ENCODE measurements at places on chromosomes 3 and 15.

DNA sequence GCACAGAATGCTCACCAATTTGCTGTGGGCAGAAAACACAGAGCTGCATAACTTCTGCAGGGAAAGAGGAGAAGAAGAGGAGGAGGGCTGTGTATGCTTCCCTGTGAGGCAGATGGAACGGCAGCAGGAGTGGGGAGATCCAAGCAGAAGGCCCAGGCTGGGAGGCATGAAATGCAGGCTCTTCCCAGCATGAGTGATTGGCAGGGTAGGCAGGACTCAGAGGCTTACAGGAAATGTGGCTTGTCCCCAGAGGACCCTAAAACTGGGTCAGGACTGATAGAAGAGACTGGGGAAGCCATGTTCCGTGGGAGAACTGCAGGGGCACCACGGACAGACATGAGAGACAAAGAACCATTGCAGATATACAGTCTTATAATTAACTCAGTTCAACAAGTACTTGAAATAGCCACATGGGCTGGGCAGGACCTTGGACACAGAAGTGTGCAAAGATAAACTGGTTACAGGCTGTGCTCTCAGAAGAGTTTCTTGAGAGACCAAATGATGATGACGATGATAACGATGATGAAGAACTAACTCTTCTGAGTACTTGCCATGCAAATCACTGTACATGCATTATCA, 286.9 kb downstream of the EPHB1 start:
- DNase-seq, result no peak

- no peak for DNase-seq
These were observed 36.6 kb downstream of the EOMES start for GRCh38 chr3:27685474-27685873.

DNA sequence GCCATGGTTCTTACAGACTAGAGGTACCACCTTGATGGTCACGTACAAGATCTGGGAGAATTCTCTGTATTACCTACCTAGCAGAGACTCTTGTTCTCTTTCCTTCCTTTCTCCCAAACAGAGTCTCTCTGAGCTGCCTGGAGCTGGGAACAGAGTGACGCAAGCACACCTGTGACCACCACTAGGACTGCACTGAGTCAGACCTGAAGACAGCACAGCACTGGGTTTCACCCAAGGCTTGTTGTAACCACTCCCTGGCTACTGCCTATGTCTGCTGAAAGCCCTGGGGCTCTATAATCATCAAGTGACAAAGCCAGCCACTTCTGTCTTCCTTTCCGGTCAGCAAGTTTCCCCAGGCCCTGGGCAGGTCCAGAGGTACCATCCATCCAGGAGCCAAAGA, 293.3 kb upstream of the CNTN4 start:
- no peak for DNase-seq

DNA sequence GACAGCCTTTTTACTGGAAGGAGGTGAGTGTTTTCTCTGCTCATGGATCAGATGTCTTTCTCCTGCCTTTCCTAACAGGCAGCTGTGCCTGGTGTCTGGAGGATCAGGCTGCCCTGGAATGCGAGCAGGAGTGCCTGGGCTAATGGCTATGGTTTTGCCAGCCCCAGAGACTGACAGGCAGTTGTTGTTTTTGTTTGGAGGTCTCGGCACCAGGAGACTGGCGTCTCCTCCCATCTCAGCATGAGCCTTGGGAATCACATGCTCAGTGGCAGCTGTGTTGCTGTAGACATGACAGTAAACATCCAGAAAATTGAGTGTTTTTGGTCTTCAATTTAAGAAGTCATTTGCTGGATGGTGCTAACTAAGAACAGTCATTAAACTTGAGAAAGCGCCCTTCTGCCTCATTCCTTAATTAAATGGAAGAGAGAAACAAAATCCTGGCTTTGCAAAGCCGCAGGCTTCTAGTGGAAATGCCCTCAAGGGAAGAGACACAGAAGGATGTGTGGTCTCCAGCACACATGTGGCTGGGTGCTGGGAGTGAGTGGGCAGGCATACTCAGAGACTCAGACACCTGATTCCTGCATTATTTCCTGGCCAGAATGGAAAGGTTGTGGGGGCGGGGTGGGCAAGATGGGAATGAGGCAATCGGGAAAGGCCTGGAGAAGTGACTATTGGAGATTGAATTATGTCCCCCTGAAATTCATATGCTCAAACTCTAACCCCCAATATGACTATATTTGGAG, 97.0 kb upstream of the NMNAT3 start:
- no peak for DNase-seq

- no peak for DNase-seq
These were observed 174.4 kb upstream of the THBS1 start for GRCh38 chr15:39406485-39406884.

- no peak for DNase-seq
These were observed 36.9 kb upstream of the CMSS1 start for GRCh38 chr3:99780749-99781148.

DNA sequence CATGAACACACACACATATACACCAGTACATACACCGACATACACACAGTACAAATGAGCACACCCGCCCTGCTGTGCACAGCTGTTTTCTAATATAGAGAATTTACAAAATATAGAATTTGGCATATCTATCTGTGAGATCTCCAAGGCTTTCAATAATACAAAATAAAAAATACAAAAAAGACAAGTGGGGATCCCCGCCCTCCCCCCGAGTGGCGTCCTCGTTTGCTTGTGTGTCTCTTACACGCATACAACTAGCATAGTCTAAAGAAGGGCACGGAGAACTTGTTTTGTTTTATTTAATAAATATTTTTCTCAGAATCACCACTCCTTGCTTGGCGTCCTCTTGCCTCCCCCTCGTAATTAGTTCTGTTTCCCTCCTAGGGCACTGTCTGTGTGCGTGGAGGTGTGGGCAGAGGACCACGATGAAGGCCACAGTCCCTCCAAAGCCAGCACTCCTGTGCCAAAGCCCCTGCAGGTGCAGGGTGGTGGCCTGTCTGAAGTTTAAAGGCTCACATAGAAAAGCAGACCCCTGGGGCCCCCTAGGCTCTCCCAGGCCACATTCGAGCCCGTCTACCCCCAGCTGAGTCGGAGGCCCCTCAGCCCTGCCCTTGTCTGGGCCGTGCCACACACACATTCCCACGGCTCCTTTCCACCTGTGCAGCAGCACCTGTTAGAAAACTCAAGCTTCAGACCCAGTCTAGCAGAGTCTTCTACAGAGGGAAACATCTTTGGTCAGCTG, 82.1 kb downstream of the SEC22A start:
- DNase-seq, result no peak

DNA sequence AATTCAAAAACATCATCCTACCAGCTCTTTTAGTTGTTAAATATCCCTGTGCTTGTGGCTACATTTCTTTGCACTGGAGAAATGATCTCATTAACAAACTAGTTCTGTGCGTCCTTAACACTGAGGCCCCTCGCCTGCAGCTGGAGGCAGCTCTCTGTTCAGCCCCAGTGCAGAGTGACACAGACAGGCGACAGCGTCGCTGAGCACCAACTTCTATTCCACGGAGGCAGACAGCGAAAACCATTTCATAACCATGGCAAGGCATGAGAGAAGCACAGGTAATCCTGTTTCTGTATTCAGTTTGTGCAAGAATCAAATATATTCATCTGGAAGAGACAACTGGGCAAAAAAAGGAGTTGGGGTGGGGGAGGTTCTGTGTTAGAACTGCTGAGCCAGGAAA, 530.7 kb downstream of the ZIC1 start:
- no peak for DNase-seq

GRCh38 chr3:67947808-67948508, 293.5 kb upstream of the SUCLG2 start:
- DNase-seq, result no peak

- DNase-seq, result no peak
These were observed 38.1 kb upstream of the RASA2 start for GRCh38 chr3:141448606-141449220.

DNA sequence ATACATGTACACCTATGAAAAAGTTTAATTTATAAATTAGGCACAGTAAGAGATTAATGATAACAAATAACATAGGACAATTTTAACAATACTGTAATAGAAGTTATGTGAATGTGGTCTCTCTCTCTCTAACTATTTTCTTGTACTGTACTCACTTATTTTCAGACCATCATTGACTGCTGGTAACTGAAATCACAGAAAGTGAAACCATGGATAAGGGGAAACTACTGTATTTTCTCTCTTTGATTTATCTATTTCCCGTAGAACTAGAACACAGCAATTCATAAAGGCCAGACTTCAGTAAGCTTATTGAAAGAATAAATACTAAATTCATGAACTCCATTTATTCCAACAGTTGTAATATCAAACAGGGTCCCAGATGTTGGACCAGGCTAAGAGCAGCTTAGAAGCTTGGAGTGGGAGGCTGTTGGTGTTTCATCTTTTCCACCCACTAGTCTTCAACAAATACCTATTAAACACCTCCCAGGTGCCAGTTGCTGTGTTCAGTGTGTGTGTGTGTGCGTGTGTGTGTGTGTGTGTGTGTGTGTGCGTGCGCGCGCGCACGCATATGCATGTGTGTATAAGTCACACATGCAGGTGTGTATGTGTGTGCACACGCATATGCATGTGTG, 235.4 kb downstream of the FOXP1 start:
- DNase-seq, result no peak

- DNase-seq, result no peak
These were observed 1.3 kb downstream of the PSMD2 start for GRCh38 chr3:184300378-184300720.

GRCh38 chr3:70849911-70850699, 537.7 kb upstream of the MDFIC2 start:
- DNase-seq, result no peak

GRCh38 chr3:188362405-188362831, 208.5 kb downstream of the LPP start:
- DNase-seq, result no peak

- no peak for DNase-seq
These were observed 347.2 kb upstream of the TPRG1 start for GRCh38 chr3:188824566-188824965.

- DNase-seq, result no peak
These were observed 10.8 kb downstream of the LYSMD4 start for GRCh38 chr15:99722406-99722805.

DNA sequence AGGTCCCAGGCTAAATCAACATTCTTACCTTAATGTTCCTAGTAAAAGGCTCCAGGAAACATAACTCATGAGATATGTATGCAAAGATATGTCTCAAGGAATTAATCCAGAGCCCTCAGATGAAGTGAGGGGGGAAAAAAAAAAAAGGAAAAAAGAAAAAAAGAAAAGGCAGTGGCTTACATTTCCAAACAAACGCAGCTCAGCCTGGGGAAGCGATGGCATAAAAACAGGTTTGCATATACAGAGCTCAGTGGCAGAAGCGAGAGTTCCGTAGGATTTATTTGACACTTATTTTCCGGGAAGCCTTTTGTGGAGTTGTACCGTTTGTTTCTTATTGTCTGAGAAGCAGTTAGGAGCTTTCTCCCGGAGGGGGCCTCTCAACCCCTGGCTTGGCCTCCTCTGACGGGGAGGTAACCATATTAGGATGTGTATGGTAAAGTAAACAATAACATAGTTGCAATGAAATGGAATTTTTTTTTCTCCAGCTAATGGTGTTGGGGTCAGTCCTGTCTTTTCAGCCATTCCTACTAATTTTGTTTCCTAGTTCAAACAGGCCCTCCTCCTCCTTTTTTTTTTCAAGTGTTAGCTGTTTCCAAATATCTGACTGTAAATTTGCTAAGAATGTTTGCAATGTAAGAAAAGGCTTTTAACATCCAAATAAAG, 338.6 kb downstream of the FOXP1 start:
- no peak for DNase-seq

GRCh38 chr3:60854791-60855190, 396.5 kb downstream of the FHIT start:
- no peak for DNase-seq

GRCh38 chr3:51983578-51984268, 388 bp downstream of the ACY1 start:
- DNase-seq, result no peak

GRCh38 chr15:42858540-42858939, 62.0 kb downstream of the TTBK2 start:
- no peak for DNase-seq

DNA sequence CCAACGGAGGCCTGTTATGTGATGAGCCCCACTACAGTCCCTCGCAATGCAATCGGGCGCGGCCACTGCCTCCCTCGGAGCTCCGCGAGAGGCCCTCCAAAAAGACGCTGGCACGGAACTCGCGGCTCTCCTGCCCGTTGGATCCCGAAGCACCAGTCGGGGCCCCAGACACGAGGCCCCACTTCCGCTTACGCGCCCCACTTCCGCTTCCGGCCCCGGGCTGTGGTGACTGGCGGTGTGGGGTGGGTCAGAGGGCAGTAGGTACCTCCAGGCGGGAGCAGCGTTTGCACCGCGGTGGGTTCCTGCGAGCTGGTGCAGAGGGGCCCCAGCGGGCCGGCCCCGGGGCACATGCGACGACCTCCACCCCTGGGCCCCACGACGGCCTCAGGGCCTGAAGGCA, at the start of gene TOPAZ1:
Gene TOPAZ1, plus strand, starts transcription at position 181 of the 400 bp plus-strand sequence. Its CDS starts 168 bp downstream, at position 349.
- DNase-seq, result no peak
